ENCODE measurements at places on chromosomes 5 and 9.

DNA sequence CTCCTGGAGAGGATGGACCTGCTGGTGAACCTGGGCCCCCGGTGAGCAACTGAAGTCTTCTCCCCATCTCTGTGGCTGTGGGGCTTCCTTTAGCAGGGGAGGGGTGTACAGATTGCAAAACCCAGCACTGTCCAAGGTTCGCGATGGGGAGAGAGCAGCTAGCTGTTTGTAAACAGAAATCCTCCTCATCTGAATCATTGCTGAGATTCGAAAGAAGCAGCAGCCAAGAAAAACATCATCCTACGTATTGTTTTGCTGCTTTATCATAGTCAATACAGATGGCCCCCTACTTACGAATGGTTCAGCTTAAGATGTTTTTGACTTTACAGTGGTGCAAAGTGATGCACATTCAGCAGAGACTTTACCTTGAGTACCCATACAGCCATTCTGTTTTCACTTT lies 80.0 kb upstream of the TGFBR1 start:
- no peak for DNase-seq

- DNase-seq = no peak
Measured at GRCh38 chr5:82745016-82745415, 332.2 kb downstream of the TMEM167A start.

GRCh38 chr9:120107138-120107537 lies 472.8 kb downstream of the CDK5RAP2 start:
- no peak for DNase-seq

- no peak for DNase-seq
Measured at GRCh38 chr5:53578854-53579253, 18.4 kb downstream of the NDUFS4 start.

DNA sequence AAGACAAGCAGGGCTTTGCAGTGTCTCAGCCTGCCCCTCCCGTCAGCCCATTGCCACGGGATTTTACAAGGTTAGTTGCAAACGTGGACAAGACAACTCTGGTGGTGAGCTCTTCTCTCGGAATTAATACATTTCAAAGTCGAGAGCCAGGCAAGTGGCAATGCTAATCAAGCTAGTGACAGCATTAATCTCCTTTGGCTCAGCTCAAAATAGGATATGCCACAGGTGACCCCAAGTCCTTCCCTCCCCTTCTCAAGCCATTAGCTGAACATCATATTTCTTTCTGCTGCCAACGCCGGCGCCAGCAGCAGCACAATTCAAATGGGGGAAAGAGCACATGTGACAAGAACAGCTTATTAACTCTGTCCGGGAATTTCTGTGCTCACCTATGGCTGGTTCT lies 190.1 kb downstream of the ATPSCKMT start:
- no peak for DNase-seq

DNA sequence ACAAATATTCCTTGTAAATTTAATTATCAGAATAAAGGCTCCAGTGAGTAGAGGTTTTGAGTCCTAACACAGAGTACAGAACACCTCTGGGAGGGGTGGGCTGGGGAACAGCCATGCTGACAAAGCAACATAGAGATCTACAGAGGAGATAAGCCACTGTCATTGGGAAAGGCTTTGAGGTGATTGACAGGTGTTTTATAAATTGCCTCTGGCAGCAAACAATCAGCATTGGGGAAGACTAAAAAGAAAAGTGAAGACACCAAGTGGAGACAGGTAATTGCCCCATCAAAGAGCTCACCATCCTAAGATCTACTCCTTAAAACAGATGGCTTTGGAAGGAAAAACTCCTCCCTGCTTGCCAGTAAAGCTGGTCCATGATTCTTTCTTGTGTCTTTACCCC lies 189.7 kb upstream of the TLE4 start:
- DNase-seq = no peak

GRCh38 chr5:137310051-137310730 lies 188.9 kb downstream of the SPOCK1 start:
- peak; percentile 99 for DNase-seq

DNA sequence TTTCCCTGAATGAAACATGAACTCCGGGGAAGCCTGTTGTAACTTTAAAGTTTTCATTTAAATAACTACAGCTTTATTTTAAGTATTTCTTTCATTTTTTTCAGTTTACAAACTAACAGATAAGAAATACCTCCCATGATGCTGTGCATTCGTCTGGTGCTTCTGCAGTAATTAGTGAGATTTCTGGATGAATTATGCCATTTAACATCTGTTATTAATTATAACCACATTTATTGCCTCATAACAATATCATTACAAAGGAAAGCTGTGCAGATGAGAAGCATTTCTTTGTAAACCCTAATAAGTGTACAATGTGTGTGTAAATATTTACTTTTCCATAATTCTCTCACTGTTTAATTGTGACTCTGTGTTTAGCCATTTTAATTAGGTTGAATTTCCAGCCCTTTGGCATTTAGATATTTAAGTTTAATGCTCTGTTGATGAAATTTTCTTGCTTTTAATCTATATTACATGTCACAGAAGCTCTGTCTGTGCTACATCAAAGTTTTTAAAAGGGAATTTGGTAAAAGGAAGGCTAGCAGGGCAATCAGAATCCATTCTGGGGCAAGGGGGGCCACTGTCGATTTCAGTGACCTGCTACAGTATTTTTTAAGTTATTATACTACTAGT lies 418.0 kb downstream of the SPATA31D1 start:
- no peak for DNase-seq

All from ELR (cell line).